ENCODE measurements at places on chromosomes 7 and 10.

DNA sequence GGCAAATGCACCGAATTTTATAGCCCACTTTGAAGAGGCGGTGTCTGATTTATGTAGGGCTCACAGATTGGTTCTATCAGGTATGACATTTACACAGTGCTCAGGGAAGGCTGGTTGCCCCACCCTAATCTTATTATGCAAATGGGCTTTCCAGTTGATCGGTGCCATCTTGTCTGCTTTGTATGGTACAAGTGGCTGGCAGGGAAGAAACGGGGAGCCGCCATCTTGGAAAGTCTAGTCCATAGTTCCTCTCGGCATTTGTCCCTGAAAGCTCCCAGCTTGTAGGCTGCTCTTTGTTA lies 36.6 kb downstream of the TMEM229A start:
- no peak for DNase-seq

DNA sequence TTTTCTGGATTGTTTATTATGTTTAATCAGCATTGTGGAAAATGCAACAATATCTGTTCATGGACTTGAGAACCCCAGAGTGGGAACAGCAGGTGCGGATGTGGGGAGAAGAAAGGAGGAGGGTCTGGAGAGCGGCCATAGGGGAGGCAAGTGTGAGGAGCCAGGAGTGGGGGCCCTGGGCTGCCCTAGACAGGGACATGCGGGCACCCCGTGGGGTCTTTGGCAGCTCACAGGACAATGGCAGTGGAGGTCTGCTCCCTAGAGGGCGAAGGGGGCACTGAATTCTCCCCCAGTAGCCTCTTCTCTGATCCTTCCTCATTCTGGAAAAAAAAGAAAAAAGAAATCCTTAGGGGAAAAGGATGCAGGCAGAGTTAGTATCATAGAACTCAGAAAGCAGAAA lies 8.9 kb downstream of the TMEM176B start:
- DNase-seq, result no peak

DNA sequence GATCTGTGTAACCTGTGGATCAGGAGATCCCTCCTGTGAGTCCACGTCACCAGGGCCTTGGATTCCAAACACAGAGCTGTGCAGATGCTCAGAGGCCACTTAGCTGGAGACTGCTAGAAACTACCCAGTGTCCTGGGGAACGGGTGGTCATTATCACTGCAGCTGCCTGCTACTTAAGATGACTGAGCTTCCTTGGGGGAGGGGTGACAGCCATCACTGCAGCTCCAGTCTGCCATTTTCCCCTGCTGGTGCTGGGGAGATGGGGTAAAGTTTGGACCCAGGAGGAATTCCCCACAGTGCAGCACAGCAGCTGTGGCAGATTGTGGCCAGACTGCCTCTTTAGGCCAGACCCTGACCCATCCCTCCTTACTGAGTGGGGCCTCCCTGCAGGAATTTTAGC lies 78.8 kb upstream of the VOPP1 start:
- no peak for DNase-seq

- peak; percentile 69 for DNase-seq
Observed at GRCh38 chr7:114081606-114082425, 163.0 kb upstream of the PPP1R3A start.

DNA sequence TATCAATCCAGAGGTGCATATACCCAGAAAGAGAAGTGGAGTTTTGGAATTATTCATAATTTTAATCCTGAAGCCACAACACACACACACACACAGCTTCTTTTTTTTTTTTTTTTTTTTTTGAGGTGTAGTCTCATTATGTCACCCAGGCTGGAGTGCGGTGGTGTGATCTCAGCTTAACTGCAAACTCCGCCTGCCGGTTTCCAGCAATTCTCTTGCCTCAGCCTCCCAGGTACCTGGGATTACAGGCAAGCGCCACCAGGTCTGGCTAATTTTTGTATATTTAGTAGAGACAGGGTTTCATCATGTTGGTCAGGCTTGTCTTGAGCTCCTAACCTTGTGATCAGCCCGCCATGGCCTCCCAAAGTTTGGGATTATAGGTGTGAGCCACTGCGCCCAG lies 35.4 kb downstream of the TET1 start:
- DNase-seq, result no peak

- DNase-seq, result no peak
Observed at GRCh38 chr7:98116656-98117461, 10.2 kb downstream of the LMTK2 start.

GRCh38 chr7:121420976-121421375 lies 24.9 kb upstream of the FAM3C start:
- no peak for DNase-seq
